ENCODE measurements at places on chromosomes 7 and 10.

GRCh38 chr7:102215711-102216110 lies 71.0 kb upstream of the SH2B2 start:
- DNase-seq = no peak

DNA sequence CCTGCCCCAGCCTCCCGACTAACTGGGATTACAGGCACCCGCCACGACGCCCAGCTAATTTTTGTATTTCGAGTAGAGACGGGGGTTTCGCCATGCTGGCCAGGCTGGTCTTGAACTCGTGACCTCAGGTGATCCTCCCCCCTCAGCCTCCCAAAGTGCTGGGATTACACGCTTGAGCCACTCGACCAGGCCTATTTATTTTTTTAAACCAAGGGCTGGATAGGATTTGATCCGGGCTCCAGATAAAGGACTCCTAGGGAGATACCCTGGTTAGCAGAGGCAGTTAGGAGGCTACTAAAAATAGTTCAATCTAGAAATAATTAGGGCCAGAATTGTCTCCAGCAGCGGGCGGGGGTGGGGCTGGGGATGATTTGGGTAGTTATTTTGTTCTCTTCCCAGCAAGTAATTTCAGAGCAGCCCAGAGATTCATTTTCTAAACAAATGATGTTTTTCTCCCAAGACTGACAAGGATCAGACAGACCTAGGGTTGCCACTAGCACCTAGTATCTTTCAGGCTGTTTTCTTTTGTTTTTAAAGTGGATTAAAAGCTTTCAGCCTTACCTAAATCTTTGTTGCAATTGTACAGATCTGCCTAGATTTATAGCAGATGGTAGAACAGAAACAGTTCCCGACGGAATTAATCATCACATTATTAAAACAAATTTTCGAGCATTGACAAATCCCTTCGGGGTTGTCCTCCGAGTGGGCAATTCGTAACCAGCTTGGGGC lies 859 bp upstream of the SMC3 start:
- DNase-seq = no peak

DNA sequence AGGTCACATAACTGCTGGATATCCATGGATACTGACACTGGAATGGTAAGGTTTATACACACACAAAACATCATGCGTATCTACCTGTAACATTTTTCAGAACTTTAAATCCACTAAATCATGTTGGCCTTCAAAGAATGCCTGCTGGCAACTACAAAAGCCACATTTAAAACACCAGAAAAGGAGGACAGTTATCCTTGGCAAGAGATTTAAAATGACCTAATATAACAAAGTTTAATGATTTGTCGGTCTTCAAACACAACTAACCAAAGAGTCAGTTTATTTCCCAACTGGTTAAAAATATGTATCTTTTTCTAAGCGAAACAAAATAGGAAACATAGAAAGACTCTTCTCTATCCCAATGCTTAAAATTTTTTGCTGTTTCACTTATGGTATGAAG lies 24.0 kb downstream of the WAPL start:
- no peak for DNase-seq

- DNase-seq = no peak
These were observed 20.7 kb downstream of the STN1 start for GRCh38 chr10:103897241-103897774.

- no peak for DNase-seq
These were observed 270.1 kb upstream of the MTPN start for GRCh38 chr7:136247211-136247610.

- DNase-seq = no peak
These were observed 13.9 kb upstream of the TBATA start for GRCh38 chr10:70799124-70799523.

GRCh38 chr10:62393237-62393636 lies 19.1 kb downstream of the ZNF365 start:
- DNase-seq = no peak

GRCh38 chr10:59079386-59080226 lies 96.8 kb upstream of the PHYHIPL start:
- peak; percentile 2 for DNase-seq

DNA sequence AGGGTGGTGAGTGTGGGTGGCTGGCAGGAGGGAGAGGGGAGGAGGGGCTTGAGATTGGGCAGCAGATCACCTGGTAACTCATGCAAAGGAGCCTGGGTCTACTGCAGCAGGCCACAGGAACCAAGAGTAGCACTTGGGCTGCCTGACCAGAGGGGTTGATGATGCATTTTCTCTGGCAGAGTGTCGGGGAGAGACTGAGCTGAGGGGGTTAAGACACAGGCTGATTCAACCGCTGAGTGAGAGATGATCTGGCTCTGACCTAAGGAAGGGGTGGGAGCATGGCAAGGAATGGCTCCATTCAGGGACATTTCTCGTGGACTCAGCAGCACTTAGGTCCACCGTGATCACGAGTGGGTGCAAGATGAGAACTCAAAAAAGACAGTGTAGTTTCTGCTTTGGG lies 115.5 kb upstream of the STK17A start:
- DNase-seq = no peak

GRCh38 chr10:68271196-68271882 lies 39.4 kb upstream of the ATOH7 start:
- no peak for DNase-seq

GRCh38 chr10:85513436-85513835 lies 853.2 kb downstream of the GRID1 start:
- no peak for DNase-seq

- DNase-seq = no peak
These were observed 24.7 kb upstream of the ADCYAP1R1 start for GRCh38 chr7:31027161-31027965.

GRCh38 chr10:4352414-4352961 lies 473.5 kb upstream of the AKR1E2 start:
- DNase-seq = no peak

GRCh38 chr10:19970717-19971116 lies 154.5 kb downstream of the PLXDC2 start:
- DNase-seq = no peak

DNA sequence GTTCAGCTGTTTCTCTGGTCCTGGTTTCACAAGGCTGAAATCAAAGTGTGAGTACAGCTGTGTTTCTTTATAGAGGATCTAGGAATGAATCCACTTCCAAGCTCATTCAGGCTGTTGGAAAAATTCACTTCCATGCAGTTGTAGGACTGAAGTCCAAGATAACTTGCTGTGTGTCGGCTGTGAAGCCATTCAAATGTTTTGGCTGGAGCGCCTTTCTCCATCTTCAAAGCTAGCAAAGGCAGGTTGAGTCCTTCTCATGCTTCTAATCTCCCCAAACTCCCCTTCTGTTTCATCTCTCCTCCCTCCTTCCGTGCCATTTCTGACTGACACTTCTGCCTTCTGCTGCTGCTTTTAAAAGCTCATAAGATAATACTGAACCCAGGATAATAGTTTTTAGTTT lies 1195.4 kb upstream of the LRRN3 start:
- DNase-seq = no peak

DNA sequence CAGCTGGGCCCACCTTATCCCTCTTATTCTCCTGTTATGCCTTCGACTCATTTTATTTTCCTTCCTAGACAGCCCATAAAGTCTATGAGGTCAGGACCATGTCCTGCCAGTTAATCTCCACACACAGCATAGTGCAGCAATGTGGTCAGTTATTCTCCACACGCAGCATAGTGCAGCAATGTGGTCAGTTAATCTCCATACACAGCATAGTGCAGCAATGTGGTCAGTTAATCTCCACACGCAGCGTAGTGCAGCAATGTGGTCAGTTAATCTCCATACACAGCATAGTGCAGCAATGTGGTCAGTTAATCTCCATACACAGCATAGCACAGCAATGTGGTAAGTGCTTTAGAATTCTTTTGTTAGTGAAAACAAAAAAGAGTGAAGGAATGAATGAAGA lies 77.8 kb downstream of the TEX36 start:
- no peak for DNase-seq

DNA sequence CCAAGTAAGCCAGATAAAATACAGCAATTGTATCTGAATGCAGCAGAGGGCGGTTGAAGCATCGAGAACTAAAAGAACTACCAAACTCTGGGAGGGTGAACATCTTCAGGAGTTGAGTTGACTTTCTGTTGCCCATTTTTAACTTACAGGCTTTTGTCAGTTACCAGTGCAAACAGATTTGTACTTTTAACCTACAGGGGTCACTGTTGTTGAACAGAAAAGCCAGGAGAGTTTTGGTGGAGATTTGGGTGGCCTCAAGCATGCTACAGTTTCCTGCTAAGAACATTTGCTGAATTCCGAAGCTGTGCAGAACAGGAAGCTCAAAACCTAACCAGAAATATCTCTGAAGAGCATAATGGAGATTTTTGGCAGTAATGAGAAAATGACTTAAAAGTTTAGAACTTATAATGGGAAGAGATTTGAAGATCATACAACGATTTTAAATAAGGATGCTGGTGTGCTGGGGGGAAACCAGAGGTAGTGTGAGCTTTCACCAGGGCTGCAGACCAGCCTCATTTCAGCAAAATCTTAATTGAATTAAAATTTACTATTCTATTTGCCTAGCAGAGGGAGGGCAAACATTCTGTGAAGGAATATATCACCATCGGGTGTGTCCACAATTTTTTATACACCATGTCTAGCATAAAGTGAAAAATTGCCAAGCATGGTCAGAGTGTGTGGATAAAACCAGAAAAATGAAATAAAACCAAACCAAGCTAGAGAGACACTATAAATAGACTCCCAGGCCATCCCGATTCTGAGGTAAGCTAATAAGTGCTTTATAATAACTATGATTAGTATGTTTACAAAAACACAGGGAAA lies 208.6 kb upstream of the CCDC6 start:
- DNase-seq = no peak

- no peak for DNase-seq
These were observed 29.1 kb downstream of the SPOCK2 start for GRCh38 chr10:72058989-72059842.

DNA sequence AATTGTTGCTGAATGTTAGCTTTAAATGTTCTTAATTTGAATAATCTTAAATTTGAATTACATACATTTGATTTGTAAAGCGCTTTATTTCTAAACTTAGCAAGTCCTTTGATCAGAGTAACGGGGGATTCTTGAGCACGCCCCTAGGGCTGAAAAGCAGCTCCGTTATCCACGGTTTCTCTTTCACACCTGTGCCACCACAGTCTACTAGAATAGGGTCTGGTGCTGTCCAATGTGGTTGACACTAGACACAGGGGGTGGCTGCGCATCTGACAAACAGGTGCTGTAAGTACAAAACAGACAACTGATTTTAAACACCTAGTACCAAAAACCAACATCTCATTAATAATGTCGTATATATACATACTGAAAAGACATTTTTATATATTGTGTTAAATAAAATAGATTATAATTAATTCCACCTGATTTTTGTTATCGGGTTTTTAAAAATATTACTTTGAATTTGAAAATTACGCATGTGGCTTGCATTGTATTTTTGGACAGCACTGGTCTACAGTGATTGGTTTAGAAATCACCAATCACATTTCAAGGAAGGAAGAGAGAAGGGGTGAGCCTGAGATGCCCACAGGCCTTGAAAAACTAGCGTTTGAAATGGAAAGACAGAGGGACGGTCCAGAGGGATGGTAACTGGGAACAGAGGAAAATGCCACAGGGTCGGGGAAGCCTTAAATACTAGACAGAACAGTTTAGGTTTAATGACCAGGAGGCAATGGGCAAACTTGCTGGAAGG lies 7.3 kb downstream of the SEPHS1 start:
- no peak for DNase-seq
